ENCODE measurements at places on chromosomes 1 and 21. TPM values are rescaled to one million over a fixed set of nuclear protein-coding genes. Genes with fewer than 3 reads are reported as not detected.

Gene MFAP2
- 459 TPM for total RNA-seq

Gene TFF2
- not detected for total RNA-seq

Gene TARBP1
- 66.0 TPM for total RNA-seq

- DNase-seq, result no peak
- peaks cover 24% of the 10 kb centered on the region for H3K36me3 ChIP-seq
- peaks cover 18% of the 10 kb centered on the region for H3K4me1 ChIP-seq
- peaks cover 14% of the 10 kb centered on the region for H3K27me3 ChIP-seq
- H3K4me3 ChIP-seq, result no peak overlapping the region
- H3K27ac ChIP-seq, result no peak overlapping the region
These were observed 131.3 kb downstream of the PEX14 start for GRCh38 chr1:10606064-10606463.

DNA sequence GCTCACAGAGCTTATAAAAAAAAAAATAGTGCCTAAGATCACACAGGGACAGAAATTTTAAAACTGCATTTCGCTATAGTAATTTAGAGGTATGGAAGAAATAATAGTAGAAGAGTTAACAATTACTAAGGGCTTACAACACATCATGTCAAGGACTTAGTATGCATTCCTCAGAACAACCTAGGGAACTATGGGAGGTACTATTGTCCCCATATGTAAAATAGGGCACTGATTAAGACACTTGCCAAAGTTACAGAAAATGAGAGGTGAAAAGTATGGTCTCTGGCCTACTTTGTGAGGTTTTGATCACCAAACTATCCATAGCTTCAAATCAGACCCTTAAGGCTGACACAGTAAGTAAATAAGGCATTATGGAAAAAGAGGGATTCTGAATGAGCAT lies 4.7 kb downstream of the FRRS1 start:
- H3K36me3 ChIP-seq, result peaks cover 16% of the 10 kb centered on the region
- H3K4me1 ChIP-seq, result peaks cover 50% of the 10 kb centered on the region
- no peaks in the 10 kb centered on the region for H3K27me3 ChIP-seq
- H3K4me3 ChIP-seq, result no peak overlapping the region

DNA sequence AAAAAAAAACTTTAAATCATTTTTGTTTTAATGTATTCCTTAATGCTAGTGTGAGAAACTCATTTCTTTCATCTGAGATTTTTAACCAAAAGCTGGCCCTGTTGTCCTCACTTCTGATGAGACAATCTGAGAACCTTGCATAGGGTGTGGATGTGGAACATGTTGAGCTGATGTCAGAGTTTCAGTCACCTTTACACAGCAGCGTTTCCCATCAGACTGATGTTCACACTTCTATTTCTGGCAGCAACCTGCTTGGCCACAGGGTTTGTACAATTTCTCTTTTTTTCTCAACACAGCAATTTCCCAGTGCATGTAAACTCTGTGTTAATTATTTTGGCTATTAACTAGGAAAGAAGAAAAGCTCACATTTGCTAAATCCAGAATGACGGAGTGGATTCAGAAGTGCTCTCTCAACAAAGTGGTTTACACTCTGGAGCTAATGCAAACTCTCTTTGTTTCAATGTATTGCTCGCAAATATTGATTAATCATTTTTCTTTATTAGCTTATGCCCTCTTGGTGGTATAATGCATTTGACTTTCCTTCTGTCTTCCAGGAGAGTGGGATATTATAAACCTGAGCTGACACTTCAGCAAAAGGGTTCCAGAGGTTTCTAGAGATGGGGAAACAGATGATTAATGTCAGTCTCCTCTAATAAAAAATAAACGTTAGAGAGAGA lies 70.5 kb upstream of the HSPA13 start:
- H3K4me1 ChIP-seq, result peaks cover 18% of the 10 kb centered on the region
- H3K27ac ChIP-seq, result no peak overlapping the region
- no peaks in the 10 kb centered on the region for H3K36me3 ChIP-seq
- no peak overlapping the region for H3K4me3 ChIP-seq

DNA sequence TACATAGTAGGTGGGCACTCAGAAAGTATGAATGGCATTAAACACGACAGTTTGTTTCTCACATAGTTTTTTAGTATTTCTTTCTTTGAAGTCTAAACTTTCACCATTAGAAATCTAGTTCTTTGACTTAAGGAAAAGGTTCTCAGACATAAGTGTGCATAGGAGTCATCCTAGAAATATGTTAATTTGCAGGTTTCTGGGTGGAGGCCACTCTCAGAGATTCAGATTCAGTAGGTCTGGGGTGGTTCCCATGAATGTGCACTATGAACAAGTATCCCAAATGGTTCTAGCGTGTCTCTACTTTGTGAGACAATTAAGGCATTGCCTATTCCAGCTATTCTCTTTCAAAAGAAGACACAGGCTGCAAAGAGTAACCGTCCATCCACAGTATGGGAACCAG lies 119.3 kb downstream of the NGF start:
- DNase-seq, result no peak
- no peak overlapping the region for H3K4me3 ChIP-seq
- no peaks in the 10 kb centered on the region for H3K36me3 ChIP-seq
- H3K27ac ChIP-seq, result no peak overlapping the region
- no peaks in the 10 kb centered on the region for H3K27me3 ChIP-seq
- peaks cover 3% of the 10 kb centered on the region for H3K4me1 ChIP-seq

GRCh38 chr1:209778102-209778501 lies 6.3 kb downstream of the C1orf74 start:
- H3K27me3 ChIP-seq, result no peaks in the 10 kb centered on the region
- no peak overlapping the region for H3K27ac ChIP-seq
- H3K4me1 ChIP-seq, result peaks cover 8% of the 10 kb centered on the region
- H3K4me3 ChIP-seq, result no peak overlapping the region
- H3K36me3 ChIP-seq, result peaks cover 5% of the 10 kb centered on the region

GRCh38 chr1:231827337-231828105 lies 200.9 kb downstream of the DISC1 start:
- H3K4me1 ChIP-seq, result peaks cover 13% of the 10 kb centered on the region
- H3K27me3 ChIP-seq, result no peaks in the 10 kb centered on the region
- H3K4me3 ChIP-seq, result no peak overlapping the region
- no peaks in the 10 kb centered on the region for H3K36me3 ChIP-seq

GRCh38 chr1:245541369-245541768 lies 386.6 kb downstream of the KIF26B start:
- H3K4me3 ChIP-seq, result no peak overlapping the region
- H3K4me1 ChIP-seq, result no peaks in the 10 kb centered on the region

All from mesothelial cell of epicardium (in vitro differentiated cells).